Tibial nerve (tissue), 4 donors: ENCODE measurements at places on chromosomes 1 and 21. TPM values are rescaled to one million over a fixed set of nuclear protein-coding genes. Genes with fewer than 3 reads are reported as not detected.

DNA sequence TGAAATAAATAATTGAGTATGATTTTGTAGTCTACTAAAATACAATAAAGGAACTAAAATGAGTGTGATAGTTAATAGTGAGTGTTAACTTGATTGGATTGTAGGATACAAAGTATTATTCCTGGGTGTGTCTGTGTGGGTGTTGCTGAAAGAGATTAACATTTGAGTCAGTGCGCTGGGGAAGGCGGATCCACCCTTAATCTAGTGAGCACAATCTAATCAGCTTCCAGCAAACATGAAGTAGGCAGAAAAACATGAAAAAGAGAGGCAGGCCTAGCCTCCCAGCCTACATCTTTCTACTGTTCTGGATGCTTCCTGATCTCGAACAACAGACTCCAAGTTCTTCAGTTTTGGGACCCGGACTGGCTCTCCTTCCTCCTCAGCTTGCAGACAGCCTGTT lies 1716.6 kb downstream of the MRPL39 start:
- DNase-seq = no peak

DNA sequence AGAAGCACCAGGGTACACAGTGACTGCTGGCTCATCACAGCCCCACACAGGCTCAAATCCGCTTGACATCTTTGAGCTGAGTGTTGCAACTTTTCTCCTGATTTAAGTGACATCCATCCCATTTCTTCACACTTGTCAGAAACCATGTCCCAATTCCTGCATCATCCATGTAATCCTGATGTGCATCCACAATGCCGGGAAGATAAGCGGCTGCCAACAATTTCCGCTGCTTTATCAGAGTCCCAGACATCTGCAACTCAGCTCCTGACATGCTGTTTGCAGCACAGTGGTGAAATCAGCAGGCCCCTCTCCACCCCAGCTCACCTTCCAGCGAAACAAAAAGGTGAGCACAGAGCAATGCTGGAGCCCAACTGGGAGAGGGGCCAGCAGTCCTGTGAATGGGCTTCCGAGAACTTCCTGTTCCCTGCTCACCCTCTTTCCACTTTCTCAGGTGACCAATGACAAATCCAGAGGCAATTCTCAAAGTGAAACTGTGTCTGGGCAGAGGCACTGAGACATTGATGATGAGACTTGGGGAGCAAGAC lies 581.0 kb downstream of the AJAP1 start:
- no peak for DNase-seq

DNA sequence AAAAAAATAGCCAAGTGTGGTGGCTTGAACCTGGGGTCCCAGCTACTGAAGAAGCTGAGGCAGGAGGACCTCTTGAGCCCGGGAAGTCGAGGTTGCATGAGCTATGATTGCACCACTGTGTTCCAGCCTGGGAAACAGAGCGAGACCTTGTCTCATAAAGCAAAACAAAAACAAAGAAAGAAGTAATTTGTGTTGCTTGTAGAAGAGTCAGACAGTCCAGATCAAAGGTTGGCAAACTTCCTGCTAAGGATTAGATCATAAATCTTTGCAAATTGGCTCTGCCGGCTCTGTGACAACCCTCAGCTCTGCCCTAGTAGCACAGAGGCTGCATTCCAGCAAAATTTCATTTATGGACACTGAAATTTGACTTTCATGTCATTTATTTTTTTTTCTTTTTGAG lies 19.0 kb upstream of the MFN2 start:
- DNase-seq = no peak

ZZZ3 gene
- total RNA-seq = 73.5 TPM

MAN1C1 gene
- total RNA-seq = 25.1 TPM
